ENCODE measurements at places on chromosomes 7 and 10.

- DNase-seq: no peak
Measured at GRCh38 chr7:27434756-27435400, 192.3 kb downstream of the EVX1 start.

DNA sequence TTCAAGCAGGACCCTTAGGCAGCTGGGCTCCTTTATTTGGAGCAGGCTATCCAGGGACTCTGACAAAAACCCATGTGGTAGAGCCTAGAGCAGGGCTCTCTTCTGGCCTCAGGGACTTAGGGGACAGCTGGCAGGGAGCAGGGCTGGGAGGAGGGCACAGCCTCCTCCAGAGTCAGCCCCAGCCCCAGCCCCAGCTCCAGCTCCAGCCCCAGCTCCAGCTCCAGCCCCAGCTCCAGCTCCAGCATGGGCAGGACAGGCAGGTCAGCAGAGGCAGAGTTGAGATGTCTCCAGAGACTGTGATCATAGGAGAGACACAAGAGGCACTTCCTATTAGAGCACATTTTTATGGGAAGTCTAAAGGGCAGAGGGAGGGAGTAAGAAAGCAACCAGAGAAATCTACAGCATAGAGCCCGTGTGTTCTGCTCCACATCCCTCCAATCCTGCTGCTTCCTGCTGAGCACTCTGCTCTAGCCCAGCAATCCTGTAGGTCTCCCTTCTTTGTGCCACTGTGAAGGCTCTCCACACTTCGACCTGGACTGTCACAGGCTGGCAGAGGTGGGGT lies 13.3 kb upstream of the C10orf53 start:
- no peak for DNase-seq

DNA sequence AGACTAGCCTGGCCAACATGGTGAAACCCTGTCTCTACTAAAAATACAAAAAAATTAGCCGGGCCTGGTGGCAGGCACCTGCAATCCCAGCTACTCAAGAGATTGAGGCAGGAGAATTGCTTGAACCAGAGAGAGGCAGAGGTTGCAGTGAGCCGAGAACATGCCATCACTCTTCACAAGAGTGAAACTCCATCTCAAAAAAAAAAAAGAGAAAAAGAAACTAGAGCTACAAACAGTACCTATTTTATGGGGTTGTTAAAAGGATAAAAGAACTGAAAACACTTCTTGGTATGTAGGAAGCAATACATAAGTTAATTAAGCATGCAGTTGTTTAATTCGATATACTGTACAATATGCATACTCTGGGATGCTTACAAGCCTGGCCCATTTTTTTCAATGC lies 216.9 kb downstream of the SORCS1 start:
- no peak for DNase-seq

- peak; percentile 49 for DNase-seq
Measured at GRCh38 chr7:14691597-14692203, 210.9 kb downstream of the DGKB start.

GRCh38 chr10:30538086-30538485 lies 91.5 kb downstream of the LYZL2 start:
- no peak for DNase-seq

GRCh38 chr10:32411797-32412498 lies 34.0 kb upstream of the CCDC7 start:
- no peak for DNase-seq

GRCh38 chr7:137696376-137696775 lies 150.4 kb downstream of the DGKI start:
- DNase-seq: no peak

DNA sequence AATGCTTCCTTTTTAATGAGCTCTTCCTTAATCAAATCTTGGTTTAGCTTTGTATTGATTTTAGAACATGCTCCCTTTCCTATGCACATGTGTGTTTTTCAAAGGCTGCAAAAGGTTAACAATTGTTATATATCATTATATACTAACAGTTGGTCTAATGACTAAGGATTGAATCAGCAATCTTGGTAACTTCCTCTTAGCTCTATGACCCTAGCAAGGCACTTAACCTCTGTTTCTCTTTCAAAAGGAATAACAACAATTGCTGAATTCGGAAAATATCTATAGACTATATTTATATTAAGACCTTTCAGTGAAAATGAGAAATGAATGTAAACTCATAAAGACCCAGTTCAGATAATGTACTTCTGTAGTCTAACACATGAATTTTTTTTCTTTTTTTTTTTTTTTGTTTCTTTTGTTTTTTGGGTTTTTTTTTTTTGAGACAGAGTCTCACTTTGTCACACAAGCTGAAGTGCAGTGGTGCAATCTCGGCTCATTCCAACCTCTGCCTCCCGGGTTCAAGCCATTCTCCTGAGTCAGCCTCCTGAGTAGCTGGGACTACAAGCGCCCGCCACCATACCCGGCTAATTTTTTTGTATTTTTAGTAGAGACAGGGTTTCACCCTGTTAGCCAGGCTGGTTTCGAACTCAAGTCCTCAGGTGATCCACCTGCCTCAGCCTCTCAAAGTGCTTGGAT lies 48.8 kb downstream of the HOXA1 start:
- no peak for DNase-seq

- DNase-seq: no peak
Measured at GRCh38 chr7:74599244-74599643, 58.3 kb upstream of the GTF2I start.

GRCh38 chr10:21097926-21098355 lies 200.8 kb upstream of the NEBL start:
- no peak for DNase-seq

GRCh38 chr7:129719980-129720732 lies 108.6 kb downstream of the NRF1 start:
- DNase-seq: no peak

- no peak for DNase-seq
Measured at GRCh38 chr7:125347269-125347668, 417.6 kb upstream of the POT1 start.

GRCh38 chr10:33099748-33100147 lies 141.7 kb upstream of the ITGB1 start:
- no peak for DNase-seq

- no peak for DNase-seq
Measured at GRCh38 chr7:104895522-104896236, 118.3 kb upstream of the KMT2E start.

GRCh38 chr7:141748396-141748795 lies 10.2 kb downstream of the SSBP1 start:
- DNase-seq: no peak

All from stimulated activated CD4-positive, alpha-beta T cell treated with anti-CD3 and anti-CD28 coated beads, Interleukin-4, amount 100 ng/mL, for 1 hour (primary cell).